ENCODE measurements at places on chromosomes 5 and 9. TPM values are rescaled to one million over a fixed set of nuclear protein-coding genes. Genes with fewer than 3 reads are reported as not detected.

Gene FAT2
- total RNA-seq = 0.58 TPM

Gene SGCD
- 22.0 TPM for total RNA-seq

Gene GFI1B
- total RNA-seq = not detected

Gene OBP2B
- not detected for total RNA-seq

Gene PCDHB6
- total RNA-seq = not detected

Gene PCDHGA10
- total RNA-seq = 14.7 TPM

Gene CTXN3
- not detected for total RNA-seq

Gene FAM221B
- total RNA-seq = not detected

Gene PAEP
- not detected for total RNA-seq

Gene DAPK1
- total RNA-seq = 10.3 TPM

Gene TMEM215
- not detected for total RNA-seq

Gene PCDHA10
- total RNA-seq = under 0.01 TPM

Gene FAM153A
- 0.66 TPM for total RNA-seq

Measured in smooth muscle cell of trachea (primary cell).